ENCODE measurements at places on chromosomes 5 and 9.

- no peak for DNase-seq
Measured at GRCh38 chr9:130948266-130948665, 9.2 kb upstream of the FIBCD1 start.

- no peak for DNase-seq
Measured at GRCh38 chr5:163478126-163478981, 17.9 kb downstream of the HMMR start.

- DNase-seq, result peak; percentile 22
Measured at GRCh38 chr5:172556971-172557461, 84.0 kb upstream of the NEURL1B start.

DNA sequence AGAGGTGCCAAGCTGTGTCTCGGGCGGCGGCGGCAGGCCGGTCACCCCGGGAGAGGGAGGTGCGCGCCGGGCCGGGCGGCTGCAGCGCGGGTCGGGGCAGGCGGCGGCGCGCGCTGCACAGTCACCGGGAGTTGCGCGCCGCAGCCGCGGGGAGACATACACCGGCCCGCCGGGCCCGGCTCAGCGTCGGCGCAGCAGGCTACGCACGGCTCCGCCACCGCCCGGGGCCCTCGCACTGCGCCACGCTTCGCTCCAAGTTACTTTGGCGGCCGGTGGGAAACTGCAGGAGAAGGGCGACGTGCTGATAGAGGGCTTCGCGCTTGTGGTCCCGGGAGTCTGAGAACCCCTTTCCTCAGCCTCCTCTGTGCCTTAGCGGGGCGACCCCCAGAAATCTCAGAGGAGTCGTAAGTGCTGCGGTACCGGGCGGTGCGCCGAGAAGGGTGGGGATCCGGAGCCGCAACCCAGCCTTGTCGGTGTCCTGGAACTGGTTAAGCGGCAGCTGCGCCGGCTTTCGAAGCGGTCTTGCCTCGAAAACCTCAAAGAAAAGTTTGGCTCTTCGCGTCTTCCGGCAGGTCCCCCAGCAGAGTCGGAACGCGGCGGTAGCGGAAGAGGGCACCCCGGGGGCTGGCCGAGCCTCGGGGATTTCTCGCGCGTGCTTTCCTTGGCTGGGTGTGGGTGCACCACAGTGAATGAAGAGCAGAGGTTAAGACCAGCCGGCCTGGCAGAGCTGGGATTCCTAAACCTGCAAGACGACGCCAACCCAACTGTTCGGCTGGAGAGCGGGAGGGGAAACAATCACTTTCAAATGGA, at the start of gene EFNA5:
TSS of gene EFNA5 (minus strand) at position 6 of the 810 bp plus-strand sequence.
- DNase-seq, result no peak

DNA sequence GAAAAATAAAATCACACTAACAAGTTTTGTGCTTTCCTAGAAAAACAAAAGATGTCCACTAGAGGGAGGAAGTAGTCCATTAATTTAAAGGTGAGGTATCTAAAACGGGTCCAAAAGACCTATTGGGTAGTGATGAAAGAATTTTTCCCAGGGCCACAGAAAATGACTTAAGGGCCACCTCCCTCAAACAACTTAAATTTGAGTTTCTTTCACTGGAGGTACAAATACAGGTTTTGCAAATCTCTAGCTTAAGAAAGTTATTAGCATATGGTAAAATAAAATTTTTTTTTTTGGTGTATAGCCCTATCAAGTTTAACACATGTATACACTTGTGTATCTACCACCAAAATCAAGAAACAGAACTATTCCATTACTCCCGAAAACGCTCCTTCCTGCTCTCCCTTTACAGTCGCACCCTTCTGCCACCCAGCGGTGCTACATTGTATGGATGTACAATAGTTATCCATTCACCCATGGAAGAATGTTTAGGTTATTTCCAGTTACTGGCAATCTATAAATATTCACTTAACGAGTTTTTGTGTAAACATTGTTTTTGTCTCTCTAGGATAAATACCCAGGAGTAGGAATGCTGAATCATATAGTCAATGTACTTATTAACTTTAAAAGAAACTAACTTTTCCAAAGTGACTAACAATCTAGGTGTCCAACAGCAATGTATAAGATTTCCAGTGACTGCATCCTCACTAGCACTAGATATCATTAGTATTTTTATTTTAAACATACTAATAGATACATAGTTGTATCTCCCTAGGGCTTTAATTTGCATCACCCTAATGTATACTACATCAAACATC, 21.9 kb downstream of the DEPDC1B start:
- no peak for DNase-seq

GRCh38 chr9:71835596-71835995, 67.3 kb upstream of the CEMIP2 start:
- DNase-seq, result no peak

- DNase-seq, result no peak
Measured at GRCh38 chr9:27361492-27361891, 64.5 kb upstream of the EQTN start.

GRCh38 chr9:88429595-88430430, 41.6 kb downstream of the SPIN1 start:
- DNase-seq, result no peak

DNA sequence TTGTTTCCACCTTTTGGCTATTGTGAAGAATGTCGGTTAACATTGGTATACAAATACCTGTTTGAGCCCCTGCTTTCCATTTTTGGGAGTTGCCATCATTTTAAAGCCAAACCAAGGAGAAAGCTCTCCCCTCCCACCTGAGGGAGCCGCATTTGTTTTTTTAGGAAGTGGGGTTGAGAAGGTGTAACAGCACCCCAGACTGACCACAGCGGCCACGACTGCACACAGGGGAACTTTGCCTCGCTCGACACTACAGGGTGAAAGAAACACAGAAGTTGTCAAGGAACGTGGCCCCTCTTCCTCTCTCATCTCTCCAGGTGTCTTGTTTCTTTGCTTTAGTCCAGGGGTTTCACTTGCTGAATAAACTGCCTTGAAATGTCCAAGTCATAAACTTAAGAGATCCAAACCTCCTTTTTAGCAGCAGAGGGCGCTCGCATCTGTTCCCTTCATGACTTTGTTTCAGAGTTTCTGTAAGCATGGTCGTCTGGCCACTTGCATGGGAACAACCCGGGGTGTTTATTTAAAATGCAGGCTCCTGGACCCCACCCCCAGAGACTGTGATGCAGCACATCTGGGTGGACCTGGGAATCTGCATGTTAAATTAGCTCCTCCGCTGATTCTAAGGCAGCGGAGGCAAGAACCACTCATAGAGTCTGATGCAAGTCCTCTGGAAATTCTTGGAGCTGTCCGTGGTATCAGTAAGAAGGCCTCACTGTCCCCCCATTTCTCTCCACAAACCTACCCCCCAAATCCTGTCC, 2.1 kb upstream of the TTLL11 start:
- no peak for DNase-seq

- no peak for DNase-seq
Measured at GRCh38 chr5:160787240-160787639, 64.8 kb downstream of the ATP10B start.

GRCh38 chr9:77953590-77953989, 78.0 kb downstream of the GNAQ start:
- no peak for DNase-seq

- DNase-seq, result no peak
Measured at GRCh38 chr5:56480078-56480704, 247.1 kb upstream of the ANKRD55 start.

GRCh38 chr5:106408141-106408540, 1262.6 kb downstream of the EFNA5 start:
- DNase-seq, result no peak

DNA sequence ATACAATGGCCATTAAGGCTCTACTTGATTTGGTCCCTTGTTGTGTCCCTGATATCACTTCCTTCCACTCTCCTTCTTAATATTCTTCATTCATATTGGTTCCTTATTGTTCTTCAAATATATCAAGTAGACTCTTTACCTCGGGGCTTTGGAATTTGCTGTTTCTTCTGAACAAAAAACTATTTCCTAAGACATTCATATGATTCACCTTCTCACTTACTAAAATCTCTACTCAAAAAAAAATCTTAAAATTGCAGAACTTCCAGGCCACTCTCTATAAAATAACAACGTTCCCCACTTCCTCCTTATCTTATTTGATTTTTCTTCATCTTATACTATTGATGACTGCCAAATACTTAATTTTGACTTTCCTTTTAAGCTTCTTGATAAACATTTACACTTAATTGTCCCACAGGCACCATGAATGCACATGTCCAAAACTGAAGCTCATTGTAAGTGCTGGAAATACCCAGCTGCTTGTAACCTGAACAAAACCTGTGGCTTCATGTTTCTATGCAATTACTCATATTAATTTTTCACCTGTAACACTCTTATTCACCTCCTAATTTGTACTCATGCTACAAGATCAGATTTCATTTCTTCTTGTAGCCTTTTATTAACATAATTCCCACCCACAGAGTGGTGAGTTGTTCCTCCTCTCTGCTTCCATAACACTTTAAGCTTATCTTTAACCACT, 58.4 kb upstream of the NUDT12 start:
- no peak for DNase-seq

- no peak for DNase-seq
Measured at GRCh38 chr5:79850941-79851340, 140.1 kb downstream of the MTX3 start.

DNA sequence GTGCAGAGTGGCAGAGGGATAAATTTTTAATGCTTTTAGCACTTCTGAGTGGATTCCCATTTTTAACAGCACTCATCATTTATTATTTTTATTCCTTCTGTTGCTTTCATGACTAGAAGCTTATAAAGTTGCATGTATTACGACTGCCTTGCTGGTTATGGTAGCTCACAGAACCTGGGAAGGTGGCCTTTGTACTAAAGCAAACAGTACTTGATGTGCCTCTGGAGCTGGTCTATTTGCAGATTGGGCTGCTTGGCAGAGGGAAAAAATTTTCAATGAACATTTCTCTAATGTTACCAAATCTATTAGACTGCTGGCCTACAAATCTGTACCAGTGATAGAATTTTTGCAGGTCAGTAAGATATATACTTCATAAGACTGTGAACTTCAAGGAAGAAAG, 274.5 kb upstream of the C9orf72 start:
- DNase-seq, result no peak

DNA sequence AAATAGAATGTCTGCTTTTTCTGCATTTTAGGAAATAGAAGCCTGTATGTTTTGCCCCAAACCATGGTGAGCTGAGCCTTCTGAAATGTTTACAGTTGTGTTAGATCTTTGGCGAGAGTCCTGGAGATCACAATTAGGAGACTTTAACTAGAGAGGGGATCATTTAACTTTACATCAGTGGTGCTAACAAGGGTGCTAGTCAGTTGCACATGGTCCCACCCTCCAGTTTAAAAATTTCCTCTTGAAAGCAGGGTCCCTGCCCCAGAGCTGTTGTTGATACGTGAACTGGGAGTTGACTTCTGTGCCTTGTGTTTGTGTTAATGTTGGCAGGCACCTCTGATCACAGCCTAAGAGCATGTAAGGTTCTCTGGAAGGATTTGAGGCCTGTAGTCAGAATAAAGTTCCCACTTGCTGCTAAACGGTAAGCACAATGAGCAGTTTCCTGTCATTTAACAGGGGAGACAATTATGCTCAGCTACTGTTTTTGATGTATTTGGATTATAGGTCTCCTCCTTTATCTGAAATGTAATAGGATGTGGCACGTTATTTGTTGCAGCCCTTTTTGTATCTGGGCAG, 43.7 kb downstream of the RASGRF2 start:
- no peak for DNase-seq

DNA sequence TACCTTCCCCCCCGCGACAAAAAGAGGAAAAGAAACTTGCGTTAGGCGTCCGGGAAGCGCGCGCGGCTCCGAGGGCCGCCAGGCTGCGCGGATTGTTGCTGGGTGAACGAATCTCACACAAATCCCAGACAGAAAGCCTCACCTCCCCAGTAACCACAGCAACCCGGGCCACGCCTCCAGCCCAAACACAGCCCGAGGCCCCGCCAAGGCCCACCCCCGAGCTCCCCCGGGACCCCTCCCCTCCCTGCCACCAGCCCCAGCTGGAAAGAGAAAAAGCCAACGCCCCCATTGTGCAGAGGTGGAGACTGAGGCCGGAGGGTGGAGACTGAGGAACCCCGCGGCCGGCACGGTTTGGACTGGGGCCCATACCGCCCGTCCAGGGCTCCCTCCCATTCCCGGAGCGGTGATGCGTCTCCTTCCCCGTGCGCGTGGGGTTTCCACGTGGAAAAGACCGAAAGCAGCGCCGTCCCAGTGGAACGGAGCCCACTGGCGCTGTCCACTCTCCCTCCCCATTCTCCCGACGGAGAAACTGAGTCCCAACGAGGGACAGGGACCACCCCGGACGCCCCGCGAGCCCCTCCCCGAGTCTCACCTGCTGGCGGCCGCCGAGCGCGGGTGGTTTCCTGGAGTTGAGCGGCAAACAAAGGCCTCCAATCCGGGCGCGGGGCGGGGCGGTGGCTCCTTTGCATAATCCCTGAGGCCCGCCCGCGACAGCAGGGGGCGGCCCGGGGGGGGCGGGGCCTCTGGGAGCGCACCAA, 10.2 kb upstream of the AKNA start:
- DNase-seq, result peak; percentile 88
